ENCODE measurements at places on chromosomes 1 and 21. TPM values are rescaled to one million over a fixed set of nuclear protein-coding genes. Genes with fewer than 3 reads are reported as not detected.

DNA sequence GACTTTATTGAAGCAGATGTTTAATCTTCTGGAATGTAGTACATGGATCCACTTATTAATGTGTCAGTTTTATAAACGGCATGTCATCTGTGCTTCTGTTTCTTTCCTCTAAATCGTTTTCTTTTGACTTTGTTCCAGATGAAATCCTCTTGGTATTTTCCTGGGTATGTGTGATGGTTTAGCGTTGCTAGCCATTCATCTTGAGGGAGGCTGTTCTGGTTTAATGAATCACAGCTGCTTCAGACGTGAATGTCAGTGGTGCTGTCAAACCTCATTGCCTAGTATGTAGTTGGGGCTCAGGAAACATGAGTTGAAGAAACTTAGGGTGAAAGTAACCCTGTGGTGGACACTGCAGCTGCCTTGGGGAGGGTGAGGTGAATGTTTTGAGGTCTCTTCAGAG, 33.2 kb downstream of the KCNK1 start:
- no peak for DNase-seq

DNA sequence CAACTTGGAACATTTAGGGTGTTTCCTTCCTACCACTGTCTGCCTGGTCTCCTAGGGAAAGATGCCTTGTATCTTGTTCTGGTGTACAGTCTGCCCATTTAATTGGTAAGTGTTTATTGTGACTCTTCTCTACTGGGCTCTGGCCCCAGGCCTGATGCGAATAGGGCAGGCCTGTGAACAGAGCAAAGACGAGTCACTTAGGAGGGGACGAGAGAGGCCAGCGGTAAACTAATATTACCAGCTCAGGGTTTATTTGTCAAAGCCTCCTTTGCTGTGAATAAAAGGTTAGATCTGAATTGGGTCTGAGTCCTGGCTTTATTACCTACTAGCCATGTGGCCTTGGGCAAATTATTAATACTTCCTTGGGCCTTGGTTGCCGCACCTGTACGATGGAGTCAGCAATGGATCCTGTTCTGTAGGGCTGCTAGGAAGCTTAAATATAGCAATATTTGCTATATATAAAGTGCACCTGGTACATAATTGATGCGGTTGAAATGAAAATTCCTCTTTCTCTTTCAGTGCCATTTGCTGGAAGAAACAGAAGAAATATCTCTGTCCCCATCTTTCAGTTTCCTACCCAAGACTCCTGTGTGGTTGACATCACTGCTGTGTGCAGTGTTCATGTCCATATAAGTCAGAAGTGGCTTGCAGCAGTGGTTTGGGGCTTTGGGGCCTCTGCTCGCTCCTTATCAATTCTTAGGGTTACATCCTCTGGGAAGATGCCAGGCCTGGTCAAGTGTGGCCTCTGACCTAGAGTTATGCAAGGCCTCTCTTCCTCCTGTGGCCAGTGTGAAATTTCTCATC, 32.4 kb downstream of the MAPKAPK2 start:
- no peak for DNase-seq

DNA sequence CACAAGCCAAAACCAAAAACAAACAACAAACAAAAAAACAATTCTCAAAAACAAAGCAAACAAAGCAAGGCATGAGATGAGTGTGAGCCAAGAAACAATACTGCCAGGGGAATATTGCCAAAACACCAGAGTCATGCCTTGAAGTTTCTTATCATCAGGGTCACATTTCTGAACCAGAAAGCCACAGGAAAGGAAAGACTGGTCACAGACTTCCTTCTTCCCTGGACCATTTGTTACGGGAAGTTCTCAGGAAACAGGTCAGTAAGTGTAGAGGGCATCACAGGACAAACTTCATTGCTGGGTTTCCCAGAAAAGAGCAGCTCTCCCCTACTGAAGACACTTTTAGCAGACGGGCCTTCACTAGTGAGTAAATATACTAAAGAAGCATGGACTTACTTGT, 191.2 kb downstream of the GABPA start:
- DNase-seq = no peak

- no peak for DNase-seq
These were observed 633.0 kb downstream of the SMYD3 start for GRCh38 chr1:245873883-245874671.

DNA sequence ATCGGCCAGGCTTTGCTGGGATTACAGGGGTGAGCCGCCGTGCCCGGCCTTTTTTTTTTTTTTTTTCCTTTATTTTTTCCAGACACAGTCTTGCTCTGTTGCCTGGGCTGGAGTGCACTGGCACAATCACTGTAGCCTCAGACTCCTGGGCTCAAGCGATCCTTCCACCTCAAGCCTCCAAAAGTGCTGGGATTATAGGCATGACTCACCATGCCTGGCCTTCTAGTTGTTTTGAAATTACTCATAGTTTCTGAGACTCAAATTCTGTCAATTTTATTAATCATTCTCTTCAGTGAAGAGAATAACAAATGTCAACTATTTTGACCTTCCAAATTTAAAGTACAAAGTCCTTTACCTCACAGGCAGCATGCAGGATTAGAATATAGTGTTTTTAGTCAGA, 374.5 kb downstream of the PLA2G4A start:
- DNase-seq = no peak

GRCh38 chr1:103129796-103130195, 21.5 kb upstream of the COL11A1 start:
- DNase-seq = no peak

- DNase-seq = no peak
These were observed 272.6 kb downstream of the MATN1 start for GRCh38 chr1:30450818-30451233.

DNA sequence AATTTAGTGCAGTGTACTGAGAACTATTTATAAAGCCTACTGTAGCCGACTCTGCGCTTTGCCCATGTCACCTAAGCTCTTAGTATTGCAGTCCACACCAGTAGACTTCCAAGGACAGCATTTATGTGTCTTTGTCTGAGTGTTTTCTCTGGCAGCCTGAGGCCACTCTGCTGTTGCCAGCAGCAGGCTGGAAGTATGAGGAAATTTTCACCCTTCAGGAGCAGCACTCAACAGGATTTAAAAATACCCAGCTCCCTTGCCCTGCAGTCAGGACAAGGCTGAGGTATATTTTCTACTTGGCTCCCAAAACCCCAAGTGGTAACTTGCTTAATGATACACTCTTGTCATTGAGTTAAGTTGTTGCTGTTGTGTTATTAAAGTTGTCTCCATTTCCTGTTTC, 230.1 kb downstream of the SRGAP2C start:
- no peak for DNase-seq

- DNase-seq = no peak
These were observed 11.4 kb upstream of the MTARC1 start for GRCh38 chr1:220775240-220775853.

DNA sequence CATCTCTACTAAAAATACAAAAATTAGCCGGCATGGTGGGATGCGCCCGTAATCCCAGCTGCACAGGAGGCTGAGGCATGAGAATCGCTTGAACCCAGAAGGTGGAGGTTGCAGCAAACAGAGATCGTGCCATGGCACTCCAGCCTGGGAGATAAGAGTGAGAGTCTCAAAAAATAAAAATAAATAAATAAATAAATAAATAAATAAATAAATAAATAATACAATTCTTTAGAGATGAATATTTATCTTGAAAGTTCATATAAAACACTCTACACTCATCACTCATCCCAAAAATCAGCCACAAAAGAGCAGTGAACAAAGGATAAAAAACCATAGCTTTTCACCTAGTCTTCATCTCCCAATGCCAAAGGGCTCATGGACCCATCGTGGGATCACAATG, 162.2 kb upstream of the C8B start:
- DNase-seq = no peak

GRCh38 chr1:202088206-202088605, 34.5 kb upstream of the GPR37L1 start:
- DNase-seq = no peak

- no peak for DNase-seq
These were observed 1.2 kb upstream of the SLC25A33 start for GRCh38 chr1:9537863-9538668.

GRCh38 chr1:172814428-172814827, 155.5 kb downstream of the FASLG start:
- no peak for DNase-seq

SLX9 gene
- 11.4 TPM for polyA plus RNA-seq

TEX50 gene
- not detected for polyA plus RNA-seq

LCE2B gene
- not detected for polyA plus RNA-seq

RNF207 gene
- polyA plus RNA-seq = 8.7 TPM

INSRR gene
- polyA plus RNA-seq = not detected

CFHR2 gene
- not detected for polyA plus RNA-seq

AHDC1 gene
- polyA plus RNA-seq = 2.8 TPM

ZCCHC17 gene
- 72.9 TPM for polyA plus RNA-seq
